HCT116 (cell line): ENCODE measurements at places on chromosomes 7 and 10. TPM values are rescaled to one million over a fixed set of nuclear protein-coding genes. Genes with fewer than 3 reads are reported as not detected.

The SLC18A3 gene
- not detected for total RNA-seq

The FRMPD2 gene
- 0.30 TPM for total RNA-seq

The PLXDC2 gene
- total RNA-seq: 0.20 TPM

DNA sequence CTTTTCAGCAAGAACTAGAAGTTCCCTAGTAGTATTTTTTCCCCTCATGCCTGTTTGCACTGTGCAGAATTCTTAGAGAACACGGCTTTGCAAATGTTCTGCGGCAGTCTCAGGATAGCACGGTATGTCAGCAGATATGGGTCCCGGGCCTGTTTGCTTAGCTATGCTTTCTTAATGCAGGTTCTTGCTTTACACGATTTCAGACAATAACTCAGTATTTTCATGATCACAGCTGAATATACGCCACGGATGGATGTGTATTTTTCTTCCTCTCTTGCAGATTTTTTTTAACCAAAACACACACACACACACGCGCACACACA is 137.3 kb downstream of the HECW1 start:
- DNase-seq: no peak

DNA sequence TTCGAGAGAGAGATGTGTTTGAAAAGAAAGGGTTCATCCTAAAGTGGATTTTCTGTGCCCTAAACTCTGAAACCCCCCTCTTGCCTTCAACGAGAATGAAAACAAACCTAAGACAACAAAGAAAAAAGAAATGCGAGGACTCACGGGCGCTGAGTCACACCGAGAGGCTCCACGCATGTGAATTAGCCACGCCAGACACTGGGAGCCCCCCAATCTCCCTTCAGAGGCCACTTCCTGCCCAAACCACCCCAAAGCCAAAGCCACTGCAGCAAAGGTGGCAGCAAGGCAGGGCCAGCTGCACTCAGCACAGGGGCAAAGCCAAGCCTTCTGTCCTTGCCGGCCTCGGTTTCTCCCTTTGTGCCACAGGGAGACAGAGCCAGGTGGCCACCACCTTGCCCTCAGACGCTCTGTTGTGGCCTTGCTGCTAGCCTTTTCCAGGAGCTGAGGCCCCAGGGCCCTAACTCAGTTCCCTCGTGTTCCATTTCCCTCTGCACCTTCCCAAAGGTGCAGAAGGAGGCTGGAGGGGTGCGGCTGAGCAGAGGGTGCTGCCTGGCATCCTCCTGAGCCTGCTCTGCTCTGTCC is 93.3 kb downstream of the FAM53B start:
- DNase-seq: no peak

DNA sequence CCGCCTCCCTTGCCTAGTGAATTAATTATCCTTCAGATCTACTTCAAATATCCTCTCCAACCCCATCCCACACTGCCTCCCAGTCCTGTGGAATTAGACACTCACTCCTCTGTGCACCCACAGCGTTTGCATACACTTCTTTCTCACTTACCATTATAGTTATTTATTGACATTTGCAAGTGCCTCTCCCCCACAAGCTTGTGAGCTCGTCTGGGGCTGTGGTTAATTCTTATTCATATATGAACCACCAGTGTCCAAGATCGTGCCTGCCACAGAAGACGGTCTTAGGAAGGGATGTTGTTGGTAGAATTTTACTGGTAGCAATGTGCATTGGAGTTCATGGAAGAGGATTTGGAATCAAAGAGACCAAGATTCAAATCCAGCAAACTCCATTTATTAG is 68.1 kb upstream of the AOAH start:
- DNase-seq: no peak

DNA sequence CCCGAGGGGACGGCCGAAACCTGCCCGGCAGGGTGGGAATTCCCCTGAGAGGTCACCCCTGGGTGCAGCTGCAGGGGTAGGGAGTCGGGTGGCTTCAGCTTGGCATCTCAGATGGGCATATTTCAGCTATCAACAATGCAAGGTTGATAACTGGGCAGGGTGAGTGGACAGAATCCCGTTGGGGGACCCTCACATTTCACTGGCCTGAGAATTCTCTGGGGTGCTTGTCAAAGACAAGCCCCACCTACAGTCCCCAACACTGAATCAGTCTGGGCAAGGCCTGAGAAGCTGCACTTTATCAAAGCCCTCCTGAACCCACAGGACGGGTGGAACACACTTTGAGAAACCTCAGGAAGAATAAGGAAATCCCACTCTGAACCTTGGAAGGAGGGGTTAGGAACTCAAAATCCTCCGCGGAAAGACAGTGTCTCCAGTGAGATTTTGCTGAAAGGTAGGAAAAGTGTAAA is 3.1 kb downstream of the RGS10 start:
- no peak for DNase-seq

- no peak for DNase-seq
Measured at GRCh38 chr7:131026297-131027000, 292.4 kb upstream of the KLF14 start.

DNA sequence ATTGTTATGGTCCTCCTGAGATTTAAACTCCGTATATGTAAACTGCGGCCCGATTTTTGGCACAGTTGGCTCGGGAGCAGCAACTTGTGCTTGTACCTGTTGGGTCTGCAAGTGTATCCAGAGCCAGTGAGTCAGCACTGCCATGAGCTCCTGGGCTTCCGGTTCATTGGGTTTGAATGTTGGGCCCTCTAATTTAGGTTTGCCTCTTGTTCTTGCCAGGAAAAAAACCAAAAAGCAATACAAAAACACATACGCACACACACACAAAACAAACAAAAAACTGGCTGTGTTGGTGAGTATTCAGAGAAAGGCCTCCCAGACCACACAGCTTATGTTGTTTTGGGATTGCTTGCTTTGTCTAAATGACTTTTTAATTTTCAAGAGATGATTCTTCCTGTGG is 26.3 kb downstream of the SND1 start:
- DNase-seq: no peak

- DNase-seq: no peak
Measured at GRCh38 chr10:21518149-21518640, 7.3 kb downstream of the SKIDA1 start.

GRCh38 chr7:33143996-33144718 is 14.8 kb downstream of the BBS9 start:
- no peak for DNase-seq
